Activated T-cell treated with anti-CD3 and anti-CD28 coated beads, Interleukin-2, amount 50 U/mL, for 72 hours (primary cell): ENCODE measurements at places on chromosomes 16 and 17. TPM values are rescaled to one million over a fixed set of nuclear protein-coding genes. Genes with fewer than 3 reads are reported as not detected.

DNA sequence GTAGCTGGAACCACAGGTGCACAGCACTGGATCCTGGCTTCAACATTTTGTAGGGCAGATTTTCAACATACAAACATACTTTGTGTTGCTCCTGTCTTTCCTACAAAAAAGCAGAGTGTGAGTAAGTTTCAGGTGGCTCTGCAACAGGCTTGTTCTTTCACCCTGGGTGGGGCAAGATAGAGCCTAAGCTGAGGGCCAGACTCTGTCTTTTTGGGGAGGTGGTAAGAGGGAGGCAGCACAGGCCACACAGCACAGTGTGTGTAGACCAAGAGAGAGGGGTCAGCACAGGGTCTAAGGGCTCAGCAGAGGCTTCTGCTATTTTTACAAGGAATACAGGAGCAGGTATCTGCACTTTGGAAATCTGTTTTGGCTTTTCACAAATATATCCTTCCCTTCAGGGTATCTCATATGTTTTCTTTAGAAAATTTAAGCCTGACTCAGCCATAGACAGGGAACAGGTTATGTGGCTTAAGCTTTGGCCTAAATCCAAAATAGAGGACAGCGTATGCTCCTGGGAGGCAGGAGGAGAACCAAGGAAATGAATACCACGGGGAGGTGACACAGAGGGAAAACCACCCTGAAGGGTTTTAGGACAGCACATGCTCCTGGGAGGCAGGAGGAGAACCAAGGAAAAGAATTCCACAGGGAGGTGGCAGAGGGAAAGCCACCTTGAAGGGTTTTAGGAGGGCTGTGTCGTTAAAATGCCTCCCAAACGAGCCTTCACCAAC lies 21.6 kb downstream of the EMC8 start:
- DNase-seq: no peak

DNA sequence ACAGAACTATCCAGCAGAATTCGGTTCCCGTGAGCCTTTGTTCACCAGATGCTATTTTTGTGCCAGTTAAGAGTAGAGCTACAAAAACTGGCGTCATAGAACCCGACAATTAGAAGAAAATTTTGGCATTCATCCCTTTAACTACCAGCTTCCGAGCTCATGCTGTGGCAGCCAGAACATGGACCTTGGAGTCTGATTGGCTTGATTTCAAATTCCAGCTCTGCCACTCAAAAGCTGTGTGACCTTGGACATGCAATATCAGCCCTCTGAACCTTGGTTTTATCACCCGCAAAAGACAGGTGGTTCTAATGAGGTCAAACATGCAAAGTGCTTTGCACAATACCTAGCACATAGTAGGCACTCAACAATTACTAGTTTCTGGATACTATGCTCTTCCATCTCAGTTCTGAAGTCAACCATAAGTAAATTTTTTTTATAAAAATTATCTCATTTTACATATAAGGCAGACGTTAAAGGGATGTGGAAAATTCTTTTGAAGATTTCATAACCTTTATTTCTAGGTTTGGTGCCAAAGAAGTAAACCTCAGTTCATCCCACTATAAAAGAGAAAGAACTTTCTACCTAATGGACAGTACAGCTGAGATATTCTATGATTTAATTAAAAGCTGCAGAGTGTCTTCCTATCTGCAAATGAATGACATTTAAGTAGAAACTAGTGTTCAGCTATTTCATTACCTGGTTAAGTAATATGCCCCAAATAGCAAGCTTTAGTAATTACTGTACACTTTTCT lies 331.5 kb downstream of the HAPSTR1 start:
- no peak for DNase-seq

GRCh38 chr16:77191259-77191969 lies 424 bp downstream of the MON1B start:
- peak; percentile 17 for DNase-seq

CA7 gene
- not detected for total RNA-seq

DNA sequence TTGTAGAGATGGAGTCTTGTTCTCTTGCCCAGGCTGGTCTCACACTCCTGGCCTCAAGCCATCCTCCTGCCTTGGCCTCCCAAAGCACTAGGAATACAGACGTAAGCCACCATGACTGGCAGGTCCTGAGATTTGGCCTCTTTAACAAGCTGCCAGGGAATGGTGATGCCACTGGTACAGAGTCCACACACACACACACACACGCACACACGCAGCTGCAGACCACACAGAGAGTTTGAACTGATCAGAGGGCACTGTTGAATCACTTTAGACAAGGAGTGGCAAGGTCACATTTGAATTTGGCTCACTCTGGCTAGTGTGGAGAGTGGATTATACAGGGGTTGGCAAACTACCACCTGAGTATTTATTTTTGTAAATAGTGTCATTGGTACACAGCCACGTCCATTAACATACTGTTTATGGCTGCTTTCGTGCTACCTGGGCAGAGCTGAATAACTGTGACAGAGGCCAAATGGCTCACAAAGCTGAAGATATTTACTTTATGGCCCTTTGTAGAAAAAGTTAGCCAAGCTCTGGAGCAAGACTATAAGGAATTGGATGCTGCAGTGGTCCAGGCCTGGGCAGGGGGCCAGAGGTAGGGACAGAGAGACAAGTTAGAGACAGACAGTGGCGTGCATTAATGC lies 9.9 kb downstream of the ITPRIPL2 start:
- no peak for DNase-seq

DNA sequence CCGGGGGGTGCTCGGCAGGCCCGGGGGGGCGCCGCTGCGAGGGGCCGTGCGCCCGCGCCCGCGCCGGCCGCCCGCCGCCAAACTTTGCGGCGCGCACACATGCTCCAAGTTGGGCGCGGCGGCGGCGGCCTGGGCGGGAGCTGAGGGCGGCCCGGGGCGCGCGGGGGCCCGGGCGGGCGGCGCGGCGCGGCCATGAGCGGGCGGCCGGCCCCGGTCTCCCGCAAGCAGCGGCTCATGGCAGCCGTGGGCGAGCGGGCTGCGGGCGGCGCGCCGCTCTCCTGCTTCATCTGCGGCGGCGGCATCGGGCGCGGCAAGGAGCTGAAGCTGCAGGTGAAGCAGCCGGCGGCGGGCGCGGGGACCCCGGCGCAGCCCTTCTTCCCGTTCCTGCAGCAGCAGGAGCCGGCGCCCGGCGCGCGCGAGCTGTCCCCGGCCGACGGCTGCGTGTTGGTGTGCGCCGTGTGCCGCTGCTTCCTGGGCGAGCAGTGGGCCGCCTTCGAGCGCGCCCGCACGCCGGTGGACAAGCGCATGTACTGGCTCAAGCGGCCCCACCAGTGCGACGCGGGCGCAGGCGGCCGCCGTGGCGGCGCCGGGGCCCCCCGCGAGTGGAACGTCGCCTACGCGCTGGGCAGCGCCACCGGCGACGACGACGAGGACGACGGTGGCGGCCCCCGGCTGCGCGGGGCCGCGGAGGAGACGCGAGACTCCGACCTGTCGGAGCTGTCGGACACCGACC lies 57.2 kb upstream of the CIBAR2 start:
- DNase-seq: no peak

- no peak for DNase-seq
These were observed 7.3 kb downstream of the TADA2A start for GRCh38 chr17:37413875-37414519.

GRCh38 chr17:76716146-76716838 lies 5.5 kb upstream of the MXRA7 start:
- peak; percentile 62 for DNase-seq

DNA sequence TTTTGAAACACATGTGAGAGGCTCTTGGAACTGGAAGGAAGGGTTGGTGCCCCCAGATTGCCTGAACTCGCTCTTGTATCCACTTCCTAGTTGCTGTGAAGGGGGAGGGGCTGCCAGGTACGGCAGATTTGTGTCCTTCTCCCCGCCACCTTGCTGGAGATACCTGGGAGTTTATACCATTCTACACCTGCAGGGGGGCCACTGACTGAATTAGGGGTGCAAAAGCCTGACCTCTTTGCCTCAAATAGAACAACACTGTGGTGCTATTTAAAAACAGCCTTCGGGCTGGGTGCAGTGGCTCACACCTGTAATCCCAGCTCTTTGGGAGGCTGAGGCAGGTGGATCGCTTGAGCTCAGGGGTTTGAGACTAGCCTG lies 35.1 kb upstream of the IL34 start:
- no peak for DNase-seq

DNA sequence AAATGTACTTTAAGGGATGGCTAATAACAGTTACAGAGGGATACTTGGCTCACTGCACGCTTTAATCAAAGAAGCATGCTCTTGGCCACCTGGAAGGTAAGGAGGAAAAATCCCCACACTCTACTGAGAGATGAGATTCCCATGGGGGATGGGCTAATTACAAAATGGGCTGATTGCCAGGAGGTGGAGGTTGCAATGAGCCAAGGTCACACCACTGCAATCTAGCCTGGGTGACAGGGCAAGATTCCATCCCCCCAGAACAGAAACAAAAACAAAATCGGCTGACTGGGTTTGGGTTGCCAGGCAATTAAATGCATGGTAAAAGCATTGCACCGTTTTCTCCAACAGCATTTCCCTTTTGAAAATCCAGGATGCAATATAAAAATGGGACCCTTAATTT lies 18.0 kb downstream of the N4BP1 start:
- no peak for DNase-seq

DNA sequence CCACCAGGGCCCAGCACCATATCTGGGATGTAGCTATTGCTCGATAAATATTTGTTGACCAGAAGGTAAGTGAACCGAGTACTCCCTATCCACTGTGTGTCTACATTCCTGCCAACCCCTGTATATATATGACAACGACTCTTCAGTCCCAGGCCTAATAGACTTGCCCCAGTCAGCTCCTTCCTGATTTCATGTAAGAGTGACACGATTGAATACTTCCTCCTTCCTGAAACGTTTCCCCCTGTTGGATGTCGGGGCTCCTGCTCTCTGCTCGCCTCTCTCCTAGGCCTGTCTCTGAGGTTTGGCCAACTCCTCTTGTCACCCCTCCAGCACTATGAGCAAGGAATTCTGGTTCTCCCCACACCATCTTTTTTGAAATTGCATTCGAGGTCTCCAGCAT lies 178.9 kb downstream of the PRKCA start:
- no peak for DNase-seq

DNA sequence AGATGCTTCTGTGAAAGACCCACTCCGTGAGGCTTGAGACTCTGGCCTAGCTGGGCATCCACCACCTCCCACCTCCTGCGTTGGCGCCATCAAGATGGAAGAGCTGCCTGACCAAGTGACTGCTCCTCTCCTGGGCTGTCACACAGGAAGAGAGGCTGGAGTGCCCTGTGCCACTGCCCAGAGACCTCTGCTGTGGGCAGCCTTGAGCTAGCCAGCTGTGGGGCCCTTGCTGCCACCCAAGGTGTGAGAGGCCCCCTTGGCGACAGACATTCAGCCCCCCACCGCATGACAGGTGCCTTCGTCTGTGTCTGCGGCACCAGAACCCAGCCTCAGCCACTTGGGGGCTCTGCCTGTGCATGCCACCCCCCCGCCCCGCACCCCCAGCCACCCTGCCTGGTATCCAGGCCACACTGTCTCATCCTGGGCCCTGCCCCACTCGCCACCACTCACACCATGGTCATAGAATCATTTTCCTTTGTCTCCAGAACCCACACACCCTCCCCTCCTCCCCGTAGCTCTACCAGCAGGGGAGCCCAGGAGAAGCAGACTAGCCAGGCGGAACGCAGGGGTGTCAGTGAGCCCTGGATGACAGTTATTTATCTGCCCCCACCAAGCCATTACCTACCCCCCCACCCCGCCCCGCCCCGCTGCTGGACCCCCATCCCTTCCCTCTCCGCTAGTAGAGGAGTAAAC lies 120.9 kb upstream of the LHX1 start:
- DNase-seq: no peak

DNA sequence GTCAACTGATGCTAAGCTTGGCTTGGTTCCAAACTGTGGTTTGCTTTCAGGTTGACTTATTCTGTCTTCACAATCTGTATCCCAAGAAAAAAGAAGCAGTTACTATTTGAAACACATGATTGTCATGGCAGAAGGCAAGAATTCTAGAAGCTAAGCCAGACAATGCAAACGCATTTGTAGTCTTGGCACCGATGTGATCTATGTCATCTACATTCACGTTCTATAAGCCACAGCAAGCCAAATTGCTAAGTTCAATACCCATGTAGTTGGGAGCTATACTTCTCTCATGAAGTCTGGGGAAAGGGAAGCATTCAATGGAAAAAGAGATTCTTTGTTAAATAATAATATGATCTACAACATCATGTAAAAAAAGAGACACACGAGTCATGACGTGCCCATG lies 18.3 kb upstream of the KIF2B start:
- DNase-seq: no peak

TMEM132E gene
- not detected for total RNA-seq

- DNase-seq: no peak
These were observed 105.1 kb upstream of the RPL38 start for GRCh38 chr17:74098136-74099024.

DNA sequence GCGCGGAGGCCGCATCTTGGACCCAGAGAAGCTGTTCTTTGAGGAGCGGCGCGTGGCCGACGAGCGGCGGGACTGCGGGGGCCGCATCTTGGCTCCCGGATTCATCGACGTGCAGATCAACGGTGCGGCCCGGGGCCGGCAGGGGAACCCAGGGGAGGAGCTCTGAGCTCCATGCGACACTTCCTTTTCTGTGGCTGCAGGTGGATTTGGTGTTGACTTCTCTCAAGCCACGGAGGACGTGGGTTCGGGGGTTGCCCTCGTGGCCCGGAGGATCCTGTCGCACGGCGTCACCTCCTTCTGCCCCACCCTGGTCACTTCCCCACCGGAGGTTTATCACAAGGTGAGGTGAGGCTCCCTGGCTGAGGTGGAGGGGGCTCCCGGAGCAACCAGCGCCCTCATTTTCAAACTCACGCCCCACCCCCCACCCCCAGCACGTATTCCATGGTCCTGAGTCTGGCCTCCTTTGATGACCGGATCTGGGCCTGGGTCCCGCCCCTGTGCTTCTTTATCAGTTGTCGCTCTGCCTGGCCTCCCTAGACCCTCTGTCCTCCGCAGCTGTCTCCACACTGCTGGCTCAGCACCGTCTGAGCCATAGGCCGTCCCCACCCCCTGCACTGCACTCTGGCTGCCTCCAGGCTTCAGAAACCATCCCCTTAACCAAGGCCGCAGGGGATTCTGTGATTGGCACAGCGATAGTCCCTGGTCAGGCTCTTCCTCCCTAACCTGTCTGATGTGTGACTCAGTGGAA lies 787 bp downstream of the AMDHD2 start:
- DNase-seq: peak; percentile 70

CCDC40 gene
- 0.53 TPM for total RNA-seq

GOT2 gene
- total RNA-seq: 87.7 TPM
